ENCODE measurements at places on chromosomes 7 and 10.

- no peak for DNase-seq
Measured at GRCh38 chr10:43049081-43049551, 27.8 kb upstream of the RET start.

DNA sequence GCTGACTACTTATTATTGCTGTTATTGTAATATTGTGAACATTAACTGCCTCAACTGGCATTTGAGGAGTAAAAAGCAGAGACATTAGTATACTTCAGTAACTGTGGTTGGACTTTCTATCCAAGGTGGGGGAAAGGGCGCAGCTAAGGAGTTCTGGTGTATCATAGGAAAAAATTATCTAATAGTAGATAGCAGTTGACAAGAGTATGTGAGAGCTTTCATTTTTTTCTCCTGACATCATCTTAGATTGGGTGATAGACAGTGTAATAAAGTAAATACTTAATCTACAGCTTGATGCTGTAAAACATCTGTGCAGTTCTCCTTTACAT lies 68.9 kb downstream of the PHTF2 start:
- no peak for DNase-seq

GRCh38 chr10:63456437-63457210 lies 9.2 kb downstream of the JMJD1C start:
- no peak for DNase-seq

- no peak for DNase-seq
Measured at GRCh38 chr7:32658034-32658433, 162.7 kb downstream of the AVL9 start.

- no peak for DNase-seq
Measured at GRCh38 chr7:148854983-148855382, 29.1 kb downstream of the EZH2 start.

GRCh38 chr10:71264345-71265200 lies 52.2 kb downstream of the UNC5B start:
- DNase-seq, result no peak

DNA sequence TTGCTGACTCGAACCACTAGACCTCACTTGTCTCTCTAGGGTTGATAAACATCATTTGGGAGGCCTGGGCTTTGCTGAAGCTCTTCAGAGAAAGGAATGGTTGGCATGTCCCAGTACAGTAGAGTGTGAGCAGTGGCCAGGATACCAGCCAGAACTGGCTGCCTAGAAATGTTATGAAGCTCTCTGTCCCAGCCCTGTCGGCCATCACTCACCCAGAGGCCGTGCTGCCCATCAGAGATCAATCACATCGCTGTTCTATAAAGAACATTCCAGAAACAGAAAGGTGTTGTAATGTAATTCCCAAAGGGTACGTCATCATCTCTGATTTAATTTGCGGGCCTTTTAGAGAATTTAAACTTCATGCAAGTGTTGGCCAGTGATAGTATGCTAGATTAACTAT lies 111.5 kb downstream of the PRPF18 start:
- no peak for DNase-seq

DNA sequence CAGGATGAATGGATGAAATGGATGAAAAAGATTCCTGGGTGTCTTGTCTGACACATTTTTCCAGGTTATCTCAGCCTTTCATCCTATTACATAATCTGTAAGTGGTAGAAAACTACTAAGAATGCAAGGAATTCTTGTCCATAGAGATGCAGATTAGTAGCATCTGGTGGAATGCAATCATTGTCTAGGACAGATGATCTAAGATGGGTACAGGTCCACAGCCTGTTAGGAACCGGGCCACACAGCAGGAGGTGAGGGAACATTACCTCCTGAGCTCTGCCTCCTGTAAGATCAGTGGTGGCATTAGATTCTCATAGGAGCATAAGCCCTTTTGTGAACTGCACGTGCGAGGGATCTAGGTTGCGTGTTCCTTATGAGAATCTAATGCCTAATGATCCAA lies 225.0 kb downstream of the CALN1 start:
- no peak for DNase-seq

DNA sequence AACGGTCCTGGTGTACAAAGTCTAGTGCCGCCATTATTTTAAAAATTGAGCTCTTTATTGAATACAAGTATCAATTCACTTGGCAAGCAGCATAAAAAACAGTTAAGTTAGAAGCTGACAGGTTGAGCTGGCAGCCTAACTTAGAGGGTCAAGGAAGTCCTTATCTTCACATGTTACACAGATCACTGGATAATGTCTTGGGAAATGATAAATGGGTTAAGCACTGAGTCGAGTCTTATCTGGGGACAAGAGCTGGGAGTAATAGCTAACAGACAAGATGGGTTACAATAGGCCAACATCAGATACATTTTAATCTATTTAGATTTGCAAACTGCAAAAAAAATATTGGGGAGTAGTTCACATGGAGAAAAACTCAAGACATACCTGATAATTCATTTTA lies 34.2 kb downstream of the SLC18A2 start:
- DNase-seq, result no peak

DNA sequence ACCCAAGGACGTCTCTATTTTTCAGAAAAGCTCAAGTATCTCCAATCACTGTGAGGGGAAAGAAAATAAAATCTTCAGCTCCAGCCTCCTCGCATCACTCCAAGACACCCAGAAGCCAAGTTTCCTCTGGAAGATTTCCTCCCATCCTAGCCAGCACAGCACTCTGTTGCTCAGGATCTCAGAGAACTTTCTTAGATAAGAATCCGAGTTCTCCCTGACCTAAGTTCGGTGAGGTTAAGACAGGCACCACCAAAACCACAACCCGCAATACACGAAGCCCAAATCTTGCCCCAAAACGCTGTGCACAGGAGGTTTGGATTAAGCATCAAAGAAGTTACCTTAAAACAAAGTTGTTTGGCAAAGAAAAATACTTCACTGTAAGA lies 4.2 kb downstream of the FAM53B start:
- no peak for DNase-seq

DNA sequence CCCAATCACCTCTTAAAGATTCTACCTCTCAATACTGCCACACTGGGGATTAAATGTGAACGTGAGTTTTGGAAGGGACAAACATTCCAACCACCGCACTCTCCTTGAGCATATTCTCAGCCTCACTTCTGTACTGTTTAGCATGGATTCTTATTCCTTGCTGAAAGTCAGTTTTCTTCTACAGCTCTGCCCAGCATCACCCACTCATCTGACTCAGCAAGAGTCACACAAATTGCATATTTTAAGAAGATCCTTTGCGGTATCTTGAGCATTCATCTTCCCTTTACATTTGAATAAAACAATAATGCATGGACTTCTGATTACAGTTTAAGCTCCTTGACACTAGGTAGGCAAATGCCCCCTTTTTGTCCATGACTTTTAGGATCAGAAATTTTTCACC lies 251.6 kb upstream of the MKLN1 start:
- DNase-seq, result no peak

- no peak for DNase-seq
Measured at GRCh38 chr10:133179128-133179520, 19.1 kb downstream of the KNDC1 start.
